T-cell (primary cell): ENCODE measurements at places on chromosomes 16 and 17. TPM values are rescaled to one million over a fixed set of nuclear protein-coding genes. Genes with fewer than 3 reads are reported as not detected.

Gene WFIKKN2
- total RNA-seq: not detected

Gene CHRNB1
- 11.0 TPM for total RNA-seq

Gene ABCC1
- total RNA-seq: 60.7 TPM

- peak; percentile 68 for DNase-seq
These were observed at the start of gene IGFBP4 for GRCh38 chr17:40443196-40443987. IGFBP4 (plus strand) TSS chr17:40443450; CDS start chr17:40443736, 286 bp downstream.

DNA sequence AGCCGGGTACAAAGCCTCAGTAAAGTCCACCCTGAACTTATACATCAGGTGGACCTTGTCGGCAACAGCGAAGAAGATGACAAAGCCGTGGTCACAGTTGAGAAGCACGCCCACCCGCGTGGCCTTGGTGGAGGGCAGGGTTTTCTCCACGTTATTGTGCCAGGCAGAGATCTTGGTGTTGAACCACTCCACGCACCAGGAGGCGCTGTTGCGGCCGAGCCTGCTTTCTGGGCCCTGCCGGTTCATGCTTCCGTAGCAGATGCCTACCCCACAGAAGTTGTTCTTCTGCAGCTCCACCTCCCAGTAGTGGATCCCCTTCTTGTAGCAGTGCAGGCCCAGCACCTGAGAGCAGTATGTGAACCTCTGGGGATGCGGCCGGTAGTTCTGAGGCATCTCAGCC is 22.1 kb downstream of the TRIM25 start:
- DNase-seq: peak; percentile 60

Gene GAS7
- total RNA-seq: 3.8 TPM

Gene C17orf50
- not detected for total RNA-seq

DNA sequence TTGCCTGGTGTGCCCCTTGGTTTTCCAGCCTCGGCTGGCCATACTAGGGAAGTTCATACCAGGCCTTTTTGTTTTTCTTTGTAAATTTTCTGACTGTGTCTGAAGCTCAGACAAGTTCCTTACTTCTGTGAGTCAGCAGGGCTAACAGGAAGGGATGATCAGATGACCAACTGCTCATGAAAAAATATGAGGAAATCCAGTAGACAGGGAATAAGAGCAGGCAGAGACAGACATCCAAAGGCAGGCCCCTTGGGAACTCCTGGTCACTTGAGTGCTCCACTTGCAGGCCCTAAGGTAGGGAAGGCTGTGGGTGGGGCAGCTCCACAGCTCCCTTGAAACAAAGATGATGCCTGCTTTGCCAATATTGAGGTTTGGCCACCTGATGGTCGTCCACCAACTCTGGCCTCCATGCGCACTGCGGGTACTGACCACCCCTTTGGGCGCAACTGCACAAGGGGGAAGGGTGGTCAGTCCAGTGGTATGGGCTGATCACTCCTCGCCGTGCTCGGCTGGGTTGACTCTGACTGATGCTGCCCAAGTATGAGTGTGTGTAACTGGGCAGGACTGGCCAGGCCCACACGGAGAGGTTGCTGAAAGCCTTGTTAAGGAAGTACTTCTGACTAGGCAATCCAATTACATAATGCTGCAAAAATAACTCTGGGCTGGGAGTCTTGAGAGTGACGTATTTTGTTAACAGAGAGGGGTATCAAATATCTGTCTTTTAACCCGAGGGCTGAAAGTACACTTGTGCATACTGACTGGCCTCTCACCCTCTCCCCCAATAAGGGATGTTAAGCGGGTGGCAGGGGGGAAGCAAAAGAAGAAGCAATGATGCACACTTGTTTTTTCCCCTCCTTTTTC is 20.8 kb upstream of the ZFHX3 start:
- no peak for DNase-seq

Gene RNF222
- total RNA-seq: not detected

Gene TRPV3
- 0.59 TPM for total RNA-seq

GRCh38 chr16:57828272-57829161 is 26.2 kb upstream of the KIFC3 start:
- no peak for DNase-seq

- DNase-seq: peak; percentile 55
These were observed 680 bp downstream of the SKA2 start for GRCh38 chr17:59154292-59154720.

- DNase-seq: no peak
These were observed 30.4 kb downstream of the PPM1D start for GRCh38 chr17:60630352-60630751.

DNA sequence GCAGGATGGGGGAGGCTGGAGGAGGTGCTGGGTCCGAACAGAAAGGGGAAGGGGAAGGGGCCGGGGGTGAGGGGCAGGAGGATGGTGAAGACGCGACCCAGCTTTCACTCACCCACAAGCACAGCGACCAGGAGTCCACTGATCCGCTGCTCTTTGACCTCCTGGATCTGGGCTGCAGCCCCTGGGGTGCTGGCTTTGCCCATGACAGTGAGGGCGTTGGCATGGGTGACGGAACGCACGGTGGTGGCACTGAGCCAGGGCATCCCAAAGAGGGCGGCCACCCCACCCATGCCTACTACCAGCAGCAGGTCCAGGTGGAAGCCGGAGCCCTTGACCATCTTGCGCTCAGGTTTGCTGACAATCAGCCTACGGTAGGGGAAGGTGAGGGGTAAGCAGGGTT is 14.9 kb downstream of the SLC4A1 start:
- DNase-seq: no peak

Gene KRT39
- not detected for total RNA-seq

DNA sequence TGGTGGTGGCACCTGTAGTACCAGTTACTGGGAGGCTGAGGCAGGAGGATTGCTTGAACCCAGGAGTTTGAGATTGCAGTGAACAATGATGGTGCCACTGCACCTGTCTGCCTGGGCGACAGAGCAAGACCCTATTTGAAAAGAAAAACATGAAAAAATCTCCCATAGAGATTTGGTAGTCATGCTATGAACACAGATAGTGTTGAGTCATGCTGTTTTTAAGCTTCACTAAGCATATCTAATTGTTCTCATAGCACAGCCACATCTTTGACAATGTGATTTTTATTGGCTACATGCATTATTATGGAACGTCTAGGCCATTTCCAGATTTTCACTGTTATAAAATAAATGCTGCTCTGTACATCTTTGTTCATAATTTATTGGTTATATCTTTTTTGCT is 6.0 kb downstream of the IL34 start:
- DNase-seq: no peak

- no peak for DNase-seq
These were observed 76.9 kb upstream of the EFCAB3 start for GRCh38 chr17:62303476-62303875.

- no peak for DNase-seq
These were observed 49.3 kb downstream of the SLC7A5 start for GRCh38 chr16:87819983-87820382.

GRCh38 chr17:19387921-19388521 is 1.0 kb upstream of the MFAP4 start:
- no peak for DNase-seq

DNA sequence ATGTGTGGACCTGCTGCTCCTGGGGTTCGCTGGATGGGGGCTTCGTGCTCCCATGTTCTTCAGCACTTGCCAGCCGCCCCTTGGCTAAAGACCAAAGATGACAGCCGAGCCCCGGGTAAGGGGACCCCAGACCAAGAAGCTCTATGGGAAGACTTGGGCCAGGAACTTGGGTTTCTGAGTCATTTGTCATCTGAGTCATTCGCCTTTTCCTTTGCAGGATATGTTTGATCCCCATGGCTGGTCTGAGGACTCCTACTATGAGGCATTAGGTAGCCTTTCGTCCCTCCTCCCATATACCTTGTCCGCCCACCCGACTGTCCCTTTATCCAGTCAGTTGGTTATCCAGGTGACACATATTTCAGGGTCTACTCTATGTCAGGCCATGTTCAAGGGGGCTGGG is 17.7 kb upstream of the ITGB4 start:
- no peak for DNase-seq

DNA sequence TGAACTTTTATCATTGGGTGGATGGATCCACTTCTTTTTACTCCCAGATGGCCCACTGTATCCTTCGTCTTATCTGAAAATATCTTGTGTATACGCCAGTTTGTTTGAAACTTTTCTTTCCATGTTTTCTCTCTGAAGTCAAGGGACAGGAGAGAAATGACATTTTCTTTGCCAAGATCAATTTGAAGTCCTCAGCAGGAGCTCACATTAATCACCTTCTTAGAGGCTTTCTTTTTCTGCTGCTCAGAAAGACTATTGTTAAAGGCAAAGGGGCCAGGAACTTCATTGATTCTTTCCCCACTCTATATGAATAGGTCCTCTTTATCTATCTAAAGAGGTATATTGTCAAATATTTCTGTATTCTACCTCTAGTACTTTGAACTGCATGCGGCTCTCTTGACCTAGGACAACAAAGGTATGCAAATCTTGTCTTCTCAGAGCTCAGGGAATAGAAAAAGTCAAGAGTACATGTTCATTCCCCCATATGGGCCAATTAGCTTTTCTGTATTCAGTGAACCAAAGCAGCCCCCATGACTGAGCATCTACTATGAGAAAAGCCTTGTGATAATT is 583.3 kb downstream of the HS3ST4 start:
- DNase-seq: no peak

DNA sequence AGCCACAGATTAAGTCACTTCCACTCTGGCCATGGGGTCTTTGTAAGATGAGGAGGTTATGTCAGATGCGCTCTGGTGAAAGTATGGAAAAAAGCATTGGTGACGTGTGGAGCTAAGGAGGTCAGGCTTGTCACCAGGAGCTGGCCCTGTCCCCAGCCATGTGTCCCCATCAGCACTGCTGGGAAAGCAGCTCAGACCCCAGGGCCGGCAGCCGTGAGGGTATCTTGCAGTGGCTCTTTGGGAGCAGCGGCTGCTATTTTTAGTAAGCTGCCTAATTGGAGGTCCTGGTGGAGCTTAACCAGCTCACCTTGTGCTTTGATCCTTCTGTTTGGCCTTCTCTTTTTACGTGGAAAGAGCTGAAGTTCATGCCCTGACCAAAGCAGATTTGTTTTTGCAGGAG is 60.9 kb downstream of the MPRIP start:
- no peak for DNase-seq

Gene CACNG4
- total RNA-seq: not detected

DNA sequence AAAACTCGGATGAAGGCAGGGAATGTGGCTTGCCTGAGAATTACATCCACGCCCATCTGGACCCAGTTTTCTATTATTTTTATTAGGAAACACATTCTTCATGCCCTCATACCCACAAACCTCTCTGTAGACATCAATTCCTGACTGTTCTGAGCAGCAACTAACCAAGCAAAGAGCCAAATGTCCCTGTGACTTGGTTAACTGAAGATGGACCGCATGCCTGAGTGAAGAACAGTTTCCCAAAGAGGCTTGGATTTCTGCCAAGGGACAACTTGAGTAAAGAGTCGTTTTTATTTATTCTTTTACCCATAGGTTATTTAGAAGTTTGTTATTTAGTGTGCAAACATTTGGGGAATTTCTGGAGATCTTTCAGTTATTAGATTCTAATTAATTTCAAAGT is 259.8 kb downstream of the GRIN2A start:
- DNase-seq: no peak

- no peak for DNase-seq
These were observed 39.1 kb upstream of the TBC1D3K start for GRCh38 chr17:37885136-37885535.

DNA sequence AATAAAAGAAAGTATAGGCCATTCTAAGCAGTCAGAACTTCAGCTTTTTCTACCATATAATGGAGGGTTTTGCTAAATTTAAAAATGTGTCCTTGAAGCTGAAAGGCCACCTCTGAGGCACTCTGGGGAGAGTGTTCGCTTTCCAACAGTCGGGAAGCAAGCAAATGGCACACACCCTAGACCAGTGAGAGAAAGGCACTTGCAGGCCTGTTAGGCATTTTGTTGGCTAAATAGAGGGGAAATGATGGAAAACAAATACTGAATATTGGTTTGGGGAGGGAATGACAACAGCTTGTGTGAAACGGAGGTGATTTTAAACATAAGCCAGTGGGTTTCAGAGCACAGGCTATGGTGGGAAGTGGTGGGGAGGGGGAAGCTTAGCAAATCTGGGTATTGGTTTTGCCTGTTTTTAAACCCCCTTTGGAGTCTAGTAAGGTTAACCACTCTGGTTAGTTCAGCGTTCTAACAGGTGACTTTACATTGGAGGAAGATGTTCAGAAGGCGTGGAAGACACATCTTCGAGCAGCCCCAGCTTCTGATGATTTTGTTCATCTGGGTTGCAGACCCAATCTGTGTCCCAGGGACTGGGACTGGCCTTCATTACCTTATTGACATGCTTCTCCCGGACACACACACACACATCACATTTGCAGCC is 90.5 kb downstream of the PRKCA start:
- no peak for DNase-seq

DNA sequence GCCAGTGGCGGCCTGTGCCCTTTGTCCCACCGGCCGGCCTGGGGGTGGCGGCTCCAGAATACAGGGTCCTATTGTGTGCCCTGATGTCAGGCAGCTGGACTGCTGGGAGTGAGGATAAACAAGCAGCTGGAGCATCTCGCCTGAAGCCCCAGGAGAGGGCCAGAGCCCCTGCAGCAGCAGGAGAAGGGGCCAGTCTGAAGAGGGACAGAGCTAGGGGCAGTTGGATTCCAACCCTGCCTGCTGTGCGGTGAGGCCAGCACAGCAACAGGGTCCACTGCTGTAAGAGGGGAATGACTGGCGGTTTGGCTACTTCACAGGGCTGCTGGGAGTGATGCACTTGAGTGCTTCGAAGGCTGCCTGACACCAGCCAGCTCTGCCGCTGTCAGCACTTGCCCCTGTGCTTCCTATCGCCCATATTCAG is 25.0 kb downstream of the RAB11FIP4 start:
- no peak for DNase-seq

DNA sequence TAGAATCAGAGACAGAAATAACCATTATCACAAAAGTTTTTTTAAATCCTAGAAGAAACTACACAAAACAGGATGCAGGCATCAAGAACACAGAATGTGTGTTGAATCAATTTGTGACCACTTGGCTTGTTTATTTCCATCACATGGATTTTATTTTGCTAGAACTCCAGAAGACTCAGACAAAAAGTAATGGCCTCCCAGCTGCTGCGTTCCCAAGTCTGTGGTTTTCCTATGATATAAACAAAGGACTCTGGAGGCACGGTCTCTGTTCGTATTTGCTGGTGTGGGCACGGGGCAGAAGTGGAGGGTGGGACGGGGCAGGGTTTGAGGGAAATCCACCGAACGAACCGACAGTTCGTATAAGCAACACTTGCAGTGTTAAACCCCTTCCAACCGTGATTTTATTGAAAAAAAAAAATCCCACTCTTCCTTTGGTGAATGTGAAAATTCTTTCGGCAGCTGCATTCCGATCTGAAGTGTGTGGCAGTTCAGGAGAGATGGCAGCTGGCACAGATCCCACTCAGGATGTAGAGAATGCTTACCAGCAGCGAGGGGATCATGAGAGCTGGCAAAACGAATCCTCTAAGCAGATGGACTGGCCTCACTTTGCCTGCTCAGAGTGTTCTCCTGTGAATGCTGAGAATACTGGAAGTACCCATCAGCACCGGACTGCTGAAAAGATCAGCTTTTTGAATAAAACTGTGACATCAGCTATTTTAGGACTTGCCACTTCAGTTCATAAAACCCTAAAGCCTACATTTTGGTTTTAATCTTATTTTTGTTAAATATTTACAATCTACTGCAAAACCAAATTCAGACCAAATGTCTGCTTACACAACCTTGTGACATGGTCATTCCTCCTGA is 165.2 kb downstream of the VPS53 start:
- no peak for DNase-seq

DNA sequence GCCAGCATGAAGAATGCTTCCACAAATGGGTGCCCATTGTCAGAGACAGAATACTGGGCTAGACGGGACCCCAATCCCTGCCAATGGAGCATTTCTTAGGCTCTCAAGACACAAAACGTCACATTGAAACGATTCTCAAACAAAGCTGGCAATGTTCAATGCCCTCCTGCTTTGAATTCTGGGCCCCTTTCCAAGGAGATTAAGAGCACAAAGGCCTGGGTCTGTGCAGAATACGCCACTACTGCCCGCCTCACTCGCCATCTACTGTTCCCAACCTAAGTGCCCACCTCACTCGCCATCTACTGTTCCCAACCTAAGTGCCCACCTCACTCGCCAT is 9.7 kb downstream of the CFAP20 start:
- DNase-seq: no peak
